Hindlimb muscle (tissue), 1 donor: ENCODE measurements at places on chromosomes 1 and 21. TPM values are rescaled to one million over a fixed set of nuclear protein-coding genes. Genes with fewer than 3 reads are reported as not detected.

SLC45A1 gene
- 0.81 TPM for polyA plus RNA-seq

GRCh38 chr1:220824031-220824989 is 37.6 kb downstream of the MTARC1 start:
- DNase-seq: no peak

- DNase-seq: no peak
Observed at GRCh38 chr1:86872086-86872485, 41.8 kb downstream of the SELENOF start.

GRCh38 chr1:12539705-12540579 is 78.1 kb downstream of the DHRS3 start:
- DNase-seq: peak; percentile 69
